Activated CD4-positive, alpha-beta T cell treated with anti-CD3 and anti-CD28 coated beads, Interleukin-2, amount 10 ng/mL, durations not matched to agents 24 days and 14 days (primary cell): ENCODE measurements at places on chromosomes 7 and 10. TPM values are rescaled to one million over a fixed set of nuclear protein-coding genes. Genes with fewer than 3 reads are reported as not detected.

Gene EBLN1
- not detected in 2 replicates for total RNA-seq

DNA sequence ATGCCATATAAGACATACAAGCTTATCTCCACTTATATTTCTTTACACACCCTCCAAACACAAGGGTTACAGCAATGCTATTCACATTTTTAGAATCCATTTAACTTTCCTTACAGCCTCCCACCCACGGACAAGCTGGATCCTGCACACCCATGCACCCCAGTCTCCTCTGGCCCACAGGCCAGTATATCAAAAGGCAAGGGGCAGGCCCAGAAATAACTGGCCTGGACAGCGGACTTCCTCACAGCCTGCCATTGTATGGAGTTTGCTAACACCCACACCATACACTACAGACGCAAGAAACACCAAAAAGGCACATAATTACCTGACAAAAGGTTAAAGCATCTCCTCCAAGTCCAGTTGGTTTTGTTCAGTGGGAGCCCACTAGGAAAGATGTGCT lies 12.0 kb downstream of the HOXA4 start:
- no peak overlapping the region for H3K27ac ChIP-seq
- DNase-seq: no peak
- H3K27me3 ChIP-seq: no peaks in the 10 kb centered on the region
- no peaks in the 10 kb centered on the region for H3K4me1 ChIP-seq
- no peak overlapping the region for H3K4me3 ChIP-seq

Gene PNLIPRP3
- total RNA-seq: not detected in 2 replicates

Gene LRRC18
- total RNA-seq: not detected in 2 replicates

Gene CLRN3
- total RNA-seq: not detected in 2 replicates
